LoVo (cell line): ENCODE measurements at places on chromosomes 4 and X.

DNA sequence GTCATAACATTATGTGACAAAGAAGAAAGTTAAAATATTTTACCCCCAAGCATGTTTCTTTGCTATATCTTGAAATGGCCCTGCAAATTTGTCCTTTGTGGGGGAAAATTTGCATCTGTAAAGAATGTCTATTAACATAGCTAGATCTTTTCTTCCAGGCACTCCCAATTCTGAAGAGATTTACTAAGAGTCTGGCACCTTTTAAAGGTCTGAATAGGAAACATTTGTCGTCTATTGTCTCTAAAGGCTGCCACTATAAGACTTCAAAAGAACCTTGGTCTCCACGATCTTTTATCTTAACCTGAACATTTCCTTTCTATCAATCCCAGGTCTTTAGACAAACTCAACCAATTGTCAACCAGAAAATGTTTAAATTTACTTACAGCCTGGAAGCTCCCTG is 128.6 kb upstream of the VCX start:
- no peak for DNase-seq

DNA sequence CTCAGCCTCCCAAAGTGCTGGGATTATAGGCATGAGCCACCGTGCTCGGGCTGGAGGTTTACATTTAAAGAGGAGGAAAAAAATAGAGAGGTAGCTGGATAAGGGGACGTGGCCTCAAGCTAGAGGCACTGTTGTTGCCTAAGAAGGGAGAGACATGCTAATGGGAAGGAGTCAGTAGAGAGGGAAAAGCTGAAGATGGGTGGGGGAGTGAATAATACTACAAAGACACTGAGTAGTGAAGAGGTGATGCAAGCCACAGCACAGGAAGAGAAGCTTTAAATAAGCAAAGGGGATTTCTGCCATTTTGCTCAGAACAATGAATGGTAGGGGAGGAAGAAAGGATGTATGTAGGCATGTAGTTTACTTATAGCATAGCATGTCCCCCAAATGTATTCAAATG is 11.5 kb upstream of the AP1S2 start:
- DNase-seq: no peak

DNA sequence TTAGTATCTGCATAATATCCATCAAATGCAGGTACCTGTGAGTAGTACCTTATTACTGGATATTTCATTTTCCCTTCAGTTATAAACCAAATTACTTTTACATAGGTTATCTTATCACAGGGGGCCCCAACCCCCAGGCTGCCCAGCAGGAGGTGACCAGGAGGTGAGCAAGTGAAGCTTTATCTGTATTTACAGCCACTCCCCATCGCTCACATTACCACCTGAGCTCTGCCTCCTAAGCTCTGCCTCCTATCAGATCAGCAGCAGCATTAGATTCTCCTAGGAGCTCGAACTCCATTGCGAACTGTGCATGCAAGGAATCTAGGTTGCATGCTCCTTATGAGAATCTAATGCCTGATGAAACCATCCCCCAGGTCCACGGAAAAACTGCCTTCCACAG is 6.3 kb downstream of the PRSS12 start:
- DNase-seq: no peak

DNA sequence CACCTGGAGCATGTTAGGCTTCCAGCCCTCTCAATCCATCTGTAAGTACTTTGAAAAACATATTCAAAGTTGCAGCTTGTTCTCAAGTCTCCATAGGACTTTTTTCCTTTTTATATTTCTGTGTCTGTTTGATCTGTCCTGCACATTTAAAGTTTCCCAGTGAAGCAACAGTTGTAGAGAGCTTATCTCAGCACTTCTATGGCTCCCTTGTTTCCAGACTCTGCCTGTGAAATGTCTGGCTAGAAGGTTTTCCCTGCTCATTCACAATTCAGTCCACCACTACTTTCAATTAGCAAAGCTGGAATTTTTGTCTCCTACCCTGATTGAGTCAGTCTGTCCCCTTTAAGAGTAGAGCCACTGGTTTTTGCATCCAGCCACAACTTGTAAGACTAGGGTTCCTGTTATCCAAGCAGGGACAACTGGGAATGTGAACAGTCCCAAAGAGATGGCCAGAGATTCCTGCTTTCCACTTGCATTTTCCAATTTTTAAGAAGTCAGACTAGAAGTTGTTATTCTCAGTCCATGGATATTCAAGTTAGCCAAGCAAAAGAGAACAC is 116.1 kb downstream of the GASK1B start:
- no peak for DNase-seq

DNA sequence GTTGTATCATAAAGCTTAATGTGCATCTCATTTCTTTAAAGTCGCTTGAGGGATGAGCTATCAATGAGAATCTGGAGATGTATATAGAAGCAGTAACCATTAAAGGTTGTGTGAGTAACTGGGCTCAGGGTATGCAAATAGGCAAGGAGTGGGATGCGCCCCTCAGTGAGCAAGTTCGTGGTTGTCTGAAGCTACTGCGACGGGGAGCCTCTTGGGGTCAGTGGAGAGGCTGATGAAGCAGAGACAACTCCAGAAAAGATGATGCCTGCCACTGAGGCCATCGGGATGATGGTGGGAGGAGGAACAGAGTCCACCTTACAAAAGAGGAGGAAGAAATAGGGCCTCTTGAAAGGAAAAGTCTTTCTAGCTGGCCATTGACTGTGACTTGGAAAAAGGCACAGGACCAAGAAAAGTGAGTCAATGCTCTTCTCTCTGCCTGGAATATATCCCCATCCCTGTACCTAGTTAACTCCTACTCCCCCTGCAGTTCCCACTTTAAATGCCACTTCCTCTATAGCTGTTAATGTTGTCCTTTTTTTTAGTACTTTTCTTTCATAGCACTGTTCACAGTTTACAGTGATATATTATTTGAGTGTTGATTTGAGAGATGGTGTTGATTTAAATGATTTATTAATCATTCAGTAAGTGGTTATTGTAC is 51.4 kb upstream of the LSM6 start:
- DNase-seq: no peak

DNA sequence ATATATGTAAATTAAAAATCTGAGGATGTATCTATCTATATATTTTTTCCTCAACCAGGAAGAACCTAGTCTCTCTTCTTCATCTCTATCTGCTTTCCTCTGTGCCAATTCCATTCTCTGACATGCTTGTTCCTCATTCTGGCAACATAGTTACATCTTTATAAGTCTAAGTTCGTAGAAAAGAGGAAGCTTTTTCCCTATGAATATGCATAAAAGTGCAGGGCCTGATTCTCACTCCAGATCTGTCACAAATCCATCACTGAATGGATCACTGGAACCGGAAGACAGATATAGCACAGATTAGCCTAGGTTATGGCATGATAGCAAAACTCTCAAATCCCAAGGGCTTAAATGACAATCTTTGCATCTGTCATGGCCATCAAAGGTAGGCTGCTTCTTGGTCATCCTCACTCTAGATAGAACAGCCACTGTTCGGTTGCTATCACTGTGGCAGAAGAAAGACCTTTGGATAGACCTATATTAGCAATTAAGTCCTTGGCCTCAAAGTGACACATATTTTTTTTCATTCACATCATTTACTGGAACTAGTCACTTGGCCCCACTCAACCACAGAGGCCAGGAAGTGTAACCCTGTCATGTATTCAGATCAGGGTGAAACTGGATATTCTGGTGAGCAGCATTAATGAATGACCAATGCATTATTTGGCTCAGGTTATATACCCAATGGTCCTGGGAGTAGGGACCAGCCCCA is 22.2 kb downstream of the DTHD1 start:
- DNase-seq: no peak

- no peak for DNase-seq
Observed at GRCh38 chr4:173935622-173936405, 347.7 kb downstream of the FBXO8 start.

- DNase-seq: no peak
Observed at GRCh38 chr4:107492566-107492965, 227.5 kb downstream of the PAPSS1 start.

- DNase-seq: no peak
Observed at GRCh38 chrX:101410461-101410860, 2.4 kb downstream of the HNRNPH2 start.

DNA sequence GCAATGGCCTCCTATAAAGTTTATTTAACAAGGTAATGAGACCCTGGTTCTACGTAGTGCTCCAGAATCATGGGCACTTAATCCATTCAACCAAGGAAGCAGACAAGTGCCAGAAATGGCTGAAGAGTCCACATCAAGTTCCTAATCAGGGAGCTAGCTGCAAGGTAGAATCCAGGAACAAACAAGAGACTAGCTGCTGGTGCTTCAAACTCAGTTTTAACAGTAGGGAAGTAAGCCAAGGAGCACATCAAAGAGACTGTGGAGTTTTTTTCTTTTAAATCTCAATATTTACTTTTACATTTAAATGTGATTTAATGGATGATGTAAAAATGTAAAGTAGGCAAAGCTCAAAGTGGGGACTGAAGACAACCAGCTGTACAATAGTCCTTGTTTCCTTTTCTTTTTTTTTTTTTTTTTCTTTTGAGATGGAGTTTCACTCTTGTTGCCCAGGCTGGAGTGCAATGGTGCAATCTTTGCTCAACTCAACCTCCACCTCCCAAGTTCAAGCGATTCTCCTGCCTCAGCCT is 630.4 kb downstream of the CCSER1 start:
- DNase-seq: no peak

- no peak for DNase-seq
Observed at GRCh38 chr4:99834569-99834968, 17.9 kb downstream of the DAPP1 start.

- peak; percentile 63 for DNase-seq
Observed at GRCh38 chr4:87853108-87853507, 20.3 kb downstream of the MEPE start.

- DNase-seq: no peak
Observed at GRCh38 chr4:169039251-169039954, 29.3 kb upstream of the CBR4 start.

DNA sequence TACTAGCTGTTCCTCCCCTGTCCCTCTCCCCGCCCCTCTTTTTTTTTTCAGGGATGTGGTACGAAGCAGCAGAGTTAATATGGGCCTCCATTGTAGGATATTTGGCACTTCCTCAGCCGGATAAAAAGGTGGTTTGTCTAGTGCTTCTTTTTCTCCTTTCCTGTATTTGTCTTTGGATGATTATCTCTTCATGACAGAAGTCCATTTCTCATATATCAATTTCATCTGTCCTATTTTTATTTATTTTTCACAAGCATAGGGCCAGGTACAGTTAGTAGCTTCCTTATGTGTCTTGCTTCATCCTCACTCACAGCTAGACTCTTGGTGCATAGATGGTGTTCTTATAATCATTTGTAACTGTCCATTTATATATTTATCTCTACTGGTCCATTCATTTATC is 89.6 kb downstream of the NEUROG2 start:
- DNase-seq: no peak

DNA sequence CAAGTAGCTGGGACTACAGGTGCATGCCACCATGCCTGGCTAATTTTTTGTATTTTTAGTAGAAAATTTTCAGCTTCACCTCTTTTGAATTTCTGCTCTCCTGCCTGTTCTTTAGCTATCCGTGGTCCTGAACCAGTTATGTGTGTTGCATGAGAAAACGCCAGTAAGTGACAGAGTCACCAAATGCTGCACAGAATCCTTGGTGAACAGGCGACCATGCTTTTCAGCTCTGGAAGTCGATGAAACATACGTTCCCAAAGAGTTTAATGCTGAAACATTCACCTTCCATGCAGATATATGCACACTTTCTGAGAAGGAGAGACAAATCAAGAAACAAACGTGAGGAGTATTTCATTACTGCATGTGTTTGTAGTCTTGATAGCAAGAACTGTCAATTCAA is 13.9 kb downstream of the ALB start:
- DNase-seq: no peak

DNA sequence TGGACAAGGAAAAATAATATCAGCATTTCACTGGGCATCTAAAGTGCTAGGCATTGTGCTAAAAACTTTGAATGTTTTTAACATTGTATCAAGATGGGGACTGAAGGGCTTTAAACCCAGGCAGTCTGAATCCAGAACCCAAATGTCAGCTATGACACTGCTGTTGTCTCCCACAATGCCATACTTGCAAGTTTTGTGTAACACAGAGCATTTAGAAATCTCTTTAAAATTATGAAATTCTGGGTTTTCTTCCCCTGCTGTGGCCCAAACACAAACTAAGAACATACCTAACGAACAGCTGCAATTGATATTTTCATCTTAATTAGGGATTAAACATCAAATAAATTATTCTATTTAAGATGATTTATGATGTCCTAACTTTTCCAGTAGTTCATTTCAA is 66.8 kb upstream of the LSM6 start:
- DNase-seq: no peak

GRCh38 chr4:78379991-78380729 is 171.4 kb upstream of the ANXA3 start:
- DNase-seq: peak; percentile 25

- no peak for DNase-seq
Observed at GRCh38 chrX:48937054-48937907, 18.5 kb upstream of the PIM2 start.

DNA sequence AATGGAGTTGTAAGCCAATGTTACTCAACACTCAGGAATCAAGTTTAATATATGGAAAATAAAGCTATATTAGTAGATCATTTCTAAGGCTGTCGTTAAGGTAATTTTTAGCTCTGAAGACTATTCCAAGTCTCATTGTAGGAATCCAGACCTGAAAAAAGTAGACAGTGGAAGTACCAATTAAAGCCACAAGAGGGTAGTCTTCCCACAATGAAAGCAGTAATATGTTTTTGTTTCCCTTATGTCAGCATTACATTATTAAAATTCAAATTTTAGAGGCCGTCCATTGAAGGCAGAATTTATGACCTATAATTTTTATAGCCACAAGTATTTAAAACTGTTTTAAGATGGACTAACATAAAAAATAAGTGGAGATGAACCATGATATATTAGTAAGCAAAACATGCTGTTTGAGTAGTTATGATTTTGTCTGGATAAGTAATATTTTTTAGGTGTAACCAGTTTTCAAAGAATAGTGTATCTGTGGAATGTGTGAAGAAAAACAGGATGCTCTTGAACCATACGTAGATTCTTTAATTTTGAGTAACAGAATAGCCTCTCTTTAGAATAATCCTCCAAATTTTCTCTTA is 372.6 kb upstream of the TECRL start:
- peak; percentile 27 for DNase-seq

DNA sequence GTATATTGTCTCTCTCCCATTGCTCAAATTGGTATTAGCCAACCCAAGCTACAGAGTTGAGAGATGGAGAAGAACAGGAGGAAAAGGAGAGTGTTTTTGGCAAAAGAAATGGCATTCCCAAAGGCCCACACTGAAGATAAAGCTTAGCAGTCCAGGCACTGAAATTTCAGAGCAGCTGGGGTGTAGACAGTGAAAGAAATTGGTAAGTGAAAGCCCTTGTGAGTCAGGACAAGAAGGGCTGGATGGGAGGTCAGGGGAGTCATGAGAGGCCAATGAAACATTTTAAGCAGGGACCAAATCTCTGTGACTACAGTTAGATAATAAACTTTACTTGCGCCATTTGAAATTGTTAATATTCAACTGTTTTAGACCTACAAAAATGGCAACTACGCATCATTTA is 177.7 kb downstream of the ADAMTS3 start:
- DNase-seq: no peak

GRCh38 chrX:48490661-48491060 is 14.7 kb downstream of the FTSJ1 start:
- no peak for DNase-seq
